Thymus (tissue), 14 donors: ENCODE measurements at places on chromosomes 12 and 14.

DNA sequence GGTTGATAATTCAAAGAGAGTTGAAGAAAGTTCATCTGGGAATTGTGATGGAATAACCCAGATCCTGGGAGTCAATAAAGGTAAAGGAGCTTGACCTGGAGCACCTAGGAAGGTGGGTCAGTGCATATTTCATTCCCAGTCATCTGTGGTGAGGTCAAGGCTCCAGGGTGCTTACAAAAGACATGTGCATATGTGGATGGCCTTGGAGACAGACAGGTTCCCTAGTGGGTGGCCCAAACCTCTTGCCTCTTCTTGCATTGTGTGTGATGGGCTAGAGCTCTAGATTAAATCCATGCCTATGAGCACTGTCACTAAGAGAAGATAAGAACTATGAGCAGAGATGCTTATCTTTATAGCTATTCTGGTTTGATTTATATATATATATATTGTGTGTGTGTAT, 75.5 kb upstream of the CISTR start:
- no peak for DNase-seq

GRCh38 chr12:66103016-66103913, 27.3 kb downstream of the LLPH start:
- no peak for DNase-seq

DNA sequence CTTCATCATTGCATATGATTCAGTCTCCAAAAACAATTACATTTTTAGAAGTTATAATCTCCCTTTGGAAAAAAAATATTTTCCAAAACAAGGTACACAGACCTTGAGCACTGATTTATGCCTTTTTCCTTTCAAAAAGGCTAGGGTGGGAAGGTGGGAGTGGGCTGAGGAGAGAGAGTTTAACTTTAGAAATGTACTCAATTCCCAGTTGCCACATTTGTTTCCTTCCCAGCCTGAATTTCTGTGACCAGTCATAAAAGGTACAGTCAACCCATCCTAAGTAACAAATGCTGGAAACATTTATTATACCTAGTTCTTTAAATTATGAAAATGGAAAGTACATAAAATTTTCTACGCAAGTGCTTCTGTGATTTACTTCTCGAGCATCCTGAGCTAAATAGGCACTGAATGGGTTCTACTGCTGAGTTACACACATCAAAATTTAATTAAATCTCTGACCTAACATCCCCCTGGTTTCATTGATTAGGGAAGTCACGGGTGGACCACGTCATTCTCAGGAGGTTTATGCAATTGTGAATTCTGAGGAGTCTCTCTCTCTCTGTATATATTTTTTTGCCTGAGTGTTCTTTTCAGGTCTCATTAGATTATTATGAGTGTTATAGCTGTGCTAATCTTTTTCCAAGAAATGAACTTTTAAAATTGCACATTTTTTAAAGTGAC, 371.8 kb downstream of the BTG1 start:
- DNase-seq = no peak

GRCh38 chr12:69886109-69886508, 61.1 kb downstream of the MYRFL start:
- DNase-seq = no peak

- DNase-seq = no peak
Observed at GRCh38 chr12:107091381-107091780, 2.0 kb downstream of the CRY1 start.

DNA sequence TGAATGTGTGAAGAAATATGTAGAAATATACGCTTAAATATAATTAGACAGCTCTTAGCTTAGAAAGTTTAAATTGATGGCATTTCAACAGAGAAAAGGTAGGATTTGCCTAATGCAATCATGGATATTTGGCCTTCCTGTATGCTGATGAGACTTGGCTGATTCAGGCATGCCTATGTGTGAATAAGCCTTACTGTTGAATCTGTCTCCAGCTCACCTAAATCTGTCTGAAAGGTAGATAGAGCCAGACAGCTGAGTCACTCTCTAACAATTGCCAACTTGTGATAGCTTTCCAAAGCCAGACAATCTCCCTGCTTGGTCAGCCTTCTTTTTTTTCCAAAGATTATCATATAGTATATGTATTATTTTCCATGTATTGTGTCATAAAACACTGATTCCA, 92.8 kb upstream of the FLRT2 start:
- no peak for DNase-seq

- peak; percentile 33 for DNase-seq
Observed at GRCh38 chr14:24377657-24378056, 9.7 kb downstream of the NFATC4 start.

DNA sequence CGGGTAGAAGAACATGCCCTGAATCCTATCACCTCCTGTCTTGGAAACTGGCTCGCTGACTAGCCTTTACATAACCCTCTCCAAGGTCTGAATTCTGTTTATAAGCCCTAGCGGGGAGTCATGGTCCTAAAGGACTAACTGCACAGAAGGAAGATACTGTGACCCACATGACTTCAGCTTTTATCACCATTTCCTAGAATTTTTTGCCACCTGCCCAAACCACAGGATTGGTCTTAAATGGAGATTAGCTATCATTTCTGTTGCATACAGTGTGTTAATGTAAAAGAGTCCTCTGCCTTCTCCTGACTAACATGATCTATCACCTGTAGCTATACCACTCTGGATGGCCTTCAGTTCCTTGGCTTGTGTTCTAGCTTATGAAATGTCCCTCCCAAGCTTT, 319.2 kb downstream of the DUSP6 start:
- DNase-seq = no peak

GRCh38 chr14:55450539-55450938, 10.1 kb upstream of the TBPL2 start:
- DNase-seq = no peak

- DNase-seq = no peak
Observed at GRCh38 chr12:64612843-64613242, 2.5 kb downstream of the RASSF3 start.

DNA sequence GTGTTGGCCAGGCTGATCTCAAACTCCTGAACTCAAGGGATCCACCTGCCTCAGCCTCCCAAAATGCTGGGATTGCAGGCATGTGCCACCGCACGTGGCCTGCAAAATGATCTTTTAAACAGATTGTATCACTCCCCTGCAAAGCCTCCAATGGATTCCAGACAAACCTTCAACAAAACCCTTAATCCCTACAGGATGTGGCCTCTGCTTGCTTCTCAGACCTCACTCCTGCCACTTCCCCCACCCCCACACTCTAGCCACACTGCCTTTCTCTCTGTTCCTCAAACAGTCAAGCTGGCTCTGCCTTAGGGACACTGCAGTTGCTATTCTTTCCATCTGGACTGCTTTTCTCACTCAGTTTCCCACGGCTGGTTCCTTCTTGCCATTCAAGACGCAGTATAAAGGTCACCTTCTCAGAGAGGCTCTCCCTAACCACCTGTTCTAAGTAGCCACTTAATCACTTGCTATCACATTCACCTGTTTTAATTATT, 47.3 kb upstream of the TMED10 start:
- no peak for DNase-seq

DNA sequence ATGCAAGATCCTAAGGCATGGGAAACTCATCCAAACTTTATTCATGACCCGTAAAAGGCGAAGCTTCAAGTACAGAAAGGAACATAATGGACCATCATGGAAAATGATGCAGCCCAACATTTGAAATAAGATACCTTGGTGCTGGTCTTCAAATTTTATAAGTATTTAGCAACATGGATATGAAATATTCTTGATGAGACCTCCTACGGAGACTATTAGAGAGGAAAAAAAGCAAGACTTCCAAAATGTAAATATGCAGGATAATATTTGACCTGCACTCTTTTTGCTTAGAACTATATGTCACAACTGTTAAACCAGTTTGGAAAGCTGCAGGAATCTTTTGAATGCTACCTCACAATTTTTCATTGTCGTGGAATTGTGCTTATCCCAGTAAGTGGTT, 168.8 kb upstream of the ARID2 start:
- no peak for DNase-seq

GRCh38 chr12:104183443-104183842, 32.1 kb upstream of the TXNRD1 start:
- DNase-seq = no peak

DNA sequence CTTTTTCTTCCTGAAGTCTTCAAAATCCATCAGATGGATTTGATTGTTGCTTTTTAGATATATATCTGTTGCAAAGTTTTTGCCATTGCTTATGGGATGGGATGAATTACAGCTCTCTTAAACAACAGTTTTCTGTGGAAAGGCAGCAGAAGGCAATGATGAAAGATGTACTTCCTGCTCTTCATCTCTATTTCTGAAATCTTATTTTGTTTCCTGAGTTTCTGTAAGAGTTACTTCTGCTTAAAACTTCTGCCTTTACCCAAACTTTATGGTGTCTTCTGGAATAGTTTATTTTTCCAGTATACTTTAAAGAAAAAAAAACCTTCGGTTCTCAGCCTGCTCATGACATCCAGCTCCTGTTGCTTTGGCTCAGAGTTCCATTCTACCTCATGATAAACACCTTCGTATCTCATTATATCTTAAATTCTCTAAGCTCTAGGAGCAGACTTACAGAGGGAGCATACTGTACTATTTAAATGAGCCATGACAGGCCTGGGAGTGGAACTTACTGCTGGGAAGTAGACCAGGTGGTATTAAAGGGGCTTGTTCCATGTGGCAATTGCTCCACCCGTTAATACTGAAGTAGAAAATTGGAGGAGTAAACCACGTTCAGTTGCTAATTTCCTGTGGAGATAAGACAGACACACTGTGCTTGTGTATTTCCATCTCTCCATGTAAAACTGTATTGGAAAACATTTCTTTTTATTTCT, 288.4 kb downstream of the FBXL14 start:
- DNase-seq = no peak

GRCh38 chr12:31605531-31605930, 14.6 kb upstream of the DENND5B start:
- DNase-seq = no peak

GRCh38 chr12:117836476-117836875, 132.3 kb downstream of the KSR2 start:
- no peak for DNase-seq

DNA sequence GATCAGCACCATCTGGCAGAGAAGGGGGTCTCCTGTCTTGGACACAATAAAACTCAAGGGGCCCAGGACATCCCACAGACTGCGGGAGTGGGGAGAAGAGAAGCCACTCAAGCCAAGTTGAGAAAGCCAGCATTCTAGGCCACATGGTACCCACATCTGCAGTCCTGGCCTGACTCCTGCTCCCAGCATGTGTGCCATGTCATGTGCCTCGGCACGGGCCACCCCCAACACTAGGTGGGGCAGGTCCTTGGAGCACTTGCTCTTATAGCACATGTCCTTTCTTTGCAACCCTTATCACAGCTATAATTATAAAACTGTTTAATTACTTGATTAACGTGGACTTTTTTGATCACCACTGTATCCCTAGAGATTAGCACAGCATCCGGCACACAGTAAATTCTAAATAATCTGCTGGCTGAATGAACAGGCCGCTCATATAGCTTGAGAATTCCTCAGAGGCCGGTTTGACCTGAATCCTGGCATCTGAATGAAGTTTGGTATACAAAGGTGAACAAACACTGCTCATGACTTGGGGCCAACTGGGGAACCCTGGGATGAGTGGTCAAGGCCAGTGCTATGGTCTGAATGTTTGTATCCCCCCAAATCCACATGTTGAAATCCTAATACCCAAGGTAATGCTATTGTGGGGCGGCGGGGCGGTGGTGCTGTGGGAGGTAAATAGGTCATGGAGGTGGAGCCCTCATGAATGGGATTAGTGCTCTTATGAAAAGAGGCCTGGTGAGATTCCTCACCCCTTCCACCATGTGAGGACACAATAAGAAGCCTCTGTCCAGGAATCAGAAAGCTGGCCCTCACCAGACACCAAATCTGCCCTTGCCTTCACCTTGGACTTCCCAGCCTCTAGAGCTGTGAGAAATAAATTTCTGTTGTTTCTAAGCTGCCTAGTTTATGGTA, 6.6 kb downstream of the NCKAP5L start:
- no peak for DNase-seq

GRCh38 chr12:103560604-103561101, 26.4 kb upstream of the STAB2 start:
- DNase-seq = no peak

- DNase-seq = no peak
Observed at GRCh38 chr12:48601013-48601756, 31.3 kb upstream of the LALBA start.

DNA sequence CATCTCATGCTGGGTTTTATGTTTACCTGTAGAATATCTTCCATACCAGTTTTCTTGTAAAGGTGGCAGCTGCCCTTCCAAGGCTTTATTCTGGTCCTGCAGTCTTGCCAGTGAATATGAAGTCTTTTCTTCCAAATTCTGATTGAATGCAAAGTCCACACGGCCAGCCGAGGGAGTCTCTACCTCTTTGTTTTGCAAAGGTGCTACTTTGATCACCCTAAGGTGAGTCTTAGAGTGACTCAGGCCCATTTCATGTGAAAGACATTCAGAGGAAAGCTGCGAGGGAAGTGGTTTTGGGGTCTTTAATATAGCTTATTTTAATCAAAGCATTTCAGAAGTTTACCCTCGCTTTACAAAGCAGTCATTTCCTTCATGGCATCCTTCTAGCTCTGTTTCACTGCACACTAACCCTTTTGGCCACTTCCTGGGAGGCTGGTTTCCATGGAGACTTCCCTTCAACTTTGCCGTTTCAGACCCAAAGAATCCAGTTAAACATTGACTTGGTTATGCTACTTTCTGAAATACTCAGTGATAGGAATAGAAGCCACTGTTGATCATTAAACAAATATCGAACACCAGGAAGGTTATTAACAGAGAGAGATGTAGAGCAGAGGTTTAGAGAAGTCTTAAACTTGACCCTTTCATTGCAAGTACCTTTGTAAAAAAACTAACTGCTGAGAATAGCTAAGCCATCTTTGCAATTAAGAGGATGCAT, at the start of gene CCDC198:
CCDC198 (minus strand) TSS at position 391 of the 715 bp plus-strand sequence; CDS start at position 249, 142 bp downstream.
- DNase-seq = no peak

- no peak for DNase-seq
Observed at GRCh38 chr12:48077111-48077510, 28.8 kb downstream of the SENP1 start.

- DNase-seq = no peak
Observed at GRCh38 chr12:1020389-1020788, 29.4 kb downstream of the ERC1 start.

GRCh38 chr14:95906591-95906990, 30.0 kb downstream of the TUNAR start:
- DNase-seq = no peak

DNA sequence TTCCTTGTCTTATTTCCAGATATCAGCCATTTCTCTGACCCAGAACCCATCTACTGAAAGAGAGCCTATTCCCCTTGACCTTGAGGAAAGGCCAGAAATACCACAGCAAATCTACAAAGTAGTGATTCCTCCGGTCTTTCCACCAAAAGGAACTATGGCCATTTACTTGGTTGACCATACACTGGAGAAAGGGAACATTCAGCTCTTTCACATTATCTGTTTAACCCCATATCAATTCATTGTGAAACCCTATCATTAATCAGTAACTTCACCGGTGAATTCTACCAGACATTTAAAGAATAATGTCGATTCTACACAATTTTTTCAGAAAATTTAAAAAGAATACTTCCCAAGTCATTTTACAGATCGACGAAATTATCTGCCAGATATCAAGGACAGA, 265.7 kb upstream of the CLEC14A start:
- no peak for DNase-seq

- DNase-seq = no peak
Observed at GRCh38 chr12:77120156-77121085, 55.1 kb upstream of the E2F7 start.
